ENCODE measurements at places on chromosomes 12 and 14. TPM values are rescaled to one million over a fixed set of nuclear protein-coding genes. Genes with fewer than 3 reads are reported as not detected.

The DPPA3 gene
- not detected for total RNA-seq

The OR6C76 gene
- total RNA-seq = not detected

The CLEC9A gene
- not detected for total RNA-seq

The BEST3 gene
- total RNA-seq = not detected

The MMAB gene
- 17.9 TPM for total RNA-seq

The PLA2G1B gene
- 2.0 TPM for total RNA-seq
